NCI-H1930 (cell line): ENCODE measurements at places on chromosomes 6 and 20.

GRCh38 chr6:31116661-31117385 is 2.2 kb downstream of the PSORS1C1 start:
- no peak for DNase-seq

- DNase-seq = no peak
Measured at GRCh38 chr6:145964948-145965366, 799 bp upstream of the SHPRH start.

DNA sequence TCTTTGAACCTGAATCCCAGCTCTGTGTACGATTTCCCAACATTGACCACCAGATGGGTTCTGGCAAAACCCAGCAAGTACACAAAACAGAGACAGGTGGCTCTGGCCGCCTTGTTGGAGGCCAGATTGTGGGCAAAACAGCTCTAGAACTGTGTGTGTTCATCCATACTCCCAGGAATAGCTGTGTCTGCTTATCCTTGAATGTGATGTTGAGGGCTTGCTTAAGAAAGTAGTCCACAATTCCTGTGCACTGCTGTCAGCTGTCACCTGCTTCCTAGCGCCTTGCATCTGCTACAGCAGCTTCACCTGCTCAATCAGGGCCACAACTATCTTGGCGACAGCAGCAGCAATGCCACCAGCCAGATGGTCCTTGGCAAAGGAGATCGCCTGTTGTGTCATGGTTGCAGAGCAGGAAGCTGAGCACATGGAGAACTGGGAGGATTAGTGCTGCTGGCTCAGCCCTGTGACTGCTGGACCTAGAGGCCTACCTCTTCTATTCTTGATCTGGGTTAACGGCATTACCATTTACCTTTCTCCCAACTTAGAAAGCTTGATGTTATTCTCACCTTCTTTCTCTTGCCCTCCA is 3.7 kb upstream of the SMAP1 start:
- no peak for DNase-seq

DNA sequence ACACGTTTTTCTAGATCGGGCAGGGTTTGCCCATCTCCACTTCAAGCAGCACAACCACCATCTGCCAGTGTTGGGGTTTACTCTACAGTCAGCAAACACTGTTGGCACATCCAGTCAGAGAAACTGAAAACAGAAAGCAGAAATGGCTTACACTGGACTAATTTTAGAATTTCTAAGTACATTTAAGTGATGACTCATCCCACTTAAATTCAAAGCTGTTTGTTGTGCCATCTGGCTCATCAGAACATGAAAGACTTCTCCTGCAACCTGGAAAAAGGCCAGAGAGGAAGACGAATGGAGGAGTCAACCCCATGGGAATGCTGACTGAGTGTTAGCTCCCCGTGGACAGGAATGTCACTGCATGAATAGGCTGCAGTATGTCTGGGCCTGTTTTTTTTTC is 21.8 kb downstream of the FAM209B start:
- peak; percentile 74 for DNase-seq

DNA sequence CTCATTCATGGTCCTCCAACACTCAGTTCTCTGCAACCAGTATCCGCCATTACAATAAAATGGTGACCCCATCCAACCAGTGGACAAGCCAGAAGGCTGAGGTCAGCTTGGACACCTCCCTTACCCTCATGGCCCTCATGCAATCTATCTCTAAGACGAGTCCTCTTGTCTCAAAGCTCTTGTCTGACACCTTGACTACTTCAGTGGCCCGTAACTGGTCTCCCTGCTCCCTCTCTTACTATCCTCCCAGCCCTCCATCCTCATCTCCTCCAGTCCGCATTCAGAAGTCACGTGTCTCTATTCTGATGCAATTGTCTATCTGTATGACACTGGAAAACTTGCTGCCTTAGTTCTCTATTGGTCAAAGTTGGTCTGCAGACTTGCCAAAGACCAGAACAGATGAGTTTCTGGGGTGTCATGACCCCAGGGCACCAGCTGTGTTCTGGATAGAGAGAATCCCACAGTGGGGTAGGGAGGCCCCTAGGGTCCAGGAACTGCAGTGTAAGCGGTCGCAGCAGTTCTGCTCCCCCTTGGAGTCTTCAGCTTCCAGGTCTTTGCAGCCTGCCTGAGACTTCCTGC is 59.6 kb upstream of the RNF24 start:
- DNase-seq = no peak

DNA sequence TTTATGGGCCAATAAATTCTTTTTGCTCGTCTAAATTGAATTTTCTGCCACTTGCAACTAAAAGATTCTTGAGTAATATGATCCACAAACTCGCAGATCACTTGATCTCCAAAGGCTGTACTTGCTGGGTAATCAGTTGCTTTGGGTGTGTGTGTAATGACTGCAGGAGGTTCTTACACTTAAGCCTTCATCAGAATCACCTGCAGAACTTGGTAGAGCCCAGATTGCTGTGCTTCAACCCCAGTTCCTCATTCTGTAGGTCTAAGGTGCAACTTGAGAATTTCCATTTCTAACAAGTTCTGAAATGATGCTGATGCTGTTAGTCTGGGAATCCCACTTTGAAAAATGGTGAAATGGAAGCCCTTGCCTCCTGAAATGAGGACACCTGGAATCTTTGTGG is 12.9 kb upstream of the FKBP1A start:
- DNase-seq = no peak

DNA sequence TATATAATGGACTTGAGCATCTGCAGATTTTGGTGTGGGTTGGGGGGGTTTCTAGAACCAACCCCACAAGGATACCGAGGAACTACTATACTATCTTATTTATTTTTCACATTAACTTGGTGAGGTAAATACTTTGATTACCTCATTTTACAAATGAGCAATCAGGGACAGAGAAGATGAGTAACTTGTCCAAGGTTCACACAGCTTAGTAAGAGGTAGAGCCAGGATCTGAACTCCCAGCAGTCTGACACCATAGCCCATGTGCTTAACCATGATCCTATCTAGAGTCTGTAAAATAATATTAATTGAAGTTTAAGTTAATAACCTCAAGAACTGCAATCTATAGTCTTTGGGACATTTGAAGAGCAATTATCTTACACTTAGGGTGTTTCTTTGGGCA is 28.6 kb downstream of the DHX35 start:
- no peak for DNase-seq

DNA sequence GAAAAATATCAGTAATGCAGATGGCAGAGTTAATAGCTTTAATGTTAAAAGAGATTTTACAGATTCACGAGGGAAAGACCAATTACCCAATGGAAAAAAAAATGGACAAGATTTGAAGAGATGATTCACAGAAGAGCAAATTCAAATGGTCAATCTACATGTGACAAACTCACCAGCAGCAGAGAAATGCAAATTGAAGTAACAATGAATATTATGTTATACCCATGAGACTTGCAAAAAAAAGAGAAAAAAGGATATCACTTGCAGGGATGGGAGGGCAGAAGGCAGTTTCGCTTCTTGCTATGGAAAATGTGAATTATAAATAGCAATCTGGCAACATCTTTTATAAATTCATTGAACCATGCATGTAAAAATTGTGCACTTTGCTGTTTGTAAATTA is 55.9 kb downstream of the PROKR2 start:
- no peak for DNase-seq

GRCh38 chr20:44017905-44018258 is 103.2 kb downstream of the TOX2 start:
- no peak for DNase-seq

GRCh38 chr6:31577579-31577966 is 2.2 kb downstream of the TNF start:
- no peak for DNase-seq

DNA sequence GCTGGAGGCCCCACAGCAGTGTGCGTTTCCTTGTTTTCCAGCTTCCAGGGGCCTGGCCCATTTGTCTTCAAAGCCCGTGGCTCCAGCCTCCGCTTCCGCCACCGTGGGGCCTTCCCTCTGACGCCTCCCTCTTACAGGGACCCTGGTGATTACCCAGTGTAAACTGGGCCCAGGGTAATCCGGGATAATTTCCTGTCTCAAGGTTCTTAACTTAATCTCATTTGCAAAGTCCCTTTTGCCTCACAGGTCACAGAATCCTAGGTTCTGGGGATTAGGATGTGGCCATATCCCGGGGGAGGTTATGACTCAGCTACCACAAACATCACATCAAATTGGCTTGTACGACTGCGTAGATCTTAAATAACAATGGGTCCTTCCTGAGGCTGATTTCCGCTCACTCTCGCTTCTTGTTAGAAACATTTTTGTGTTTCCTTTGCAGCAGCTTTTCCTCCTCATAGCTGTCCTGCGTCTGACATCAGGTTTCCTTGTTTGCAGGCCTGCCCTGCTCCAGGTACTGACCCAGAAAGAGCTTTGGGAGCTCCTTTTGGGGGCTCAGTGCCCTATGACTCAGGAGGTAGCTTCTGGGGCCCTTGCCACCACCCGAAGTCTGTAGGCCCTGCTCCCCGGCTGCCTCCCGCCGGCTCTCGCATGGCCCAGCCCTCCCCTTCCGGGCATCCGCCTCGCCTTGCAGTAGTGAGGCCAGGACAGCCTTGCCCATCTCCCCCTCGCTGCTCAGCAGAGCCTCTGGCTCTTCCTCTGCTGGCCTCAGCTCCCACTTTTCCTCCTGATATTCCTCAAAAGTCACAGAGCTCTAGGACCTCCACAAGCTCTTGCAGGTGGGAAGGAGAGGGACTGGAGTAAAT is 100.5 kb downstream of the ERMARD start:
- DNase-seq = no peak

- no peak for DNase-seq
Measured at GRCh38 chr6:169247991-169248390, 5.7 kb downstream of the THBS2 start.

GRCh38 chr6:109739686-109740085 is 48.6 kb downstream of the FIG4 start:
- no peak for DNase-seq

- DNase-seq = no peak
Measured at GRCh38 chr6:158991017-158991723, 8.8 kb downstream of the RSPH3 start.

GRCh38 chr6:21800330-21800729 is 206.8 kb downstream of the SOX4 start:
- no peak for DNase-seq

DNA sequence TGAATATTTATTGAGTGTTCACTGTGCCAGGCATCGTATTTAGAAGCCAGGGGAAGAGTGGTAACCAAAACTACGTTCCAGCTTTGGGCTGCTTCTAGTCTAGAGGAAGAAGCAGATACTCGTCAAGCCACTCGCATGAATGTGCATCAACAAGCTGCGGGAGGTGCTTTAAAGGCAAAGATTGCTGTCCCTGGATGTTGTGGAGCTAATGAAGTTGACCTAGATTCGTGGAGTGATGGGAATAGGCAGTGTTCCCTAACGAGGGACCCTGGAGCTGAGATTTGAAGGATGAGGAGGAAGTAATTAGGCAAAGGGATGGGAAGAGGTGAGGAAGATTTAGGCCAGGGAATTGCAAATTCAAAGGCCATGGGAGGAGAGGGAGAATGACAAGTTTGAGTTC is 118.9 kb downstream of the TMEM170B start:
- DNase-seq = no peak

- no peak for DNase-seq
Measured at GRCh38 chr20:44028003-44028730, 113.5 kb downstream of the TOX2 start.

- DNase-seq = no peak
Measured at GRCh38 chr6:48691420-48691819, 580.4 kb upstream of the PTCHD4 start.

GRCh38 chr6:146542881-146543210 is 787 bp upstream of the RAB32 start:
- no peak for DNase-seq

GRCh38 chr6:11196511-11197174 is 35.8 kb downstream of the NEDD9 start:
- DNase-seq = no peak

DNA sequence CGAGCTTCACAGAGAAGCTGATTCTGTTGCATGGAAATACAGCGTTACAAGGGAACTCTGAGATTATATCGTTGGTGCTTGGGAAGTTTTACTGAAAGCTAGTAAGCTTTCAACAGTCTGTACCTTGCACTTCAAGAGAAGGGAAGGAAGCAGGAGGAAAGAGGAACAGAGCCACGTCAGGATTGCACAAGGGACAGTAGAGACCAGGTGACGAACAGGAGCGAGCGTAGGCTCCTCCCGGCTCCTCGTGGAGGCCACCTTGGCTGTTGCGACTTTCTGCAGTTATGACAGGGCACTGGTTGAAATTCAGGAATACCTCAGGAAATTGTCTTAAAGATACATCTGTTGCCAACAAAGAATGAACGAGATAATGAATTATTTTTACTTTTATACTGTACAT is 18.8 kb downstream of the RTF2 start:
- DNase-seq = no peak
